ENCODE measurements at places on chromosomes 2 and 18.

DNA sequence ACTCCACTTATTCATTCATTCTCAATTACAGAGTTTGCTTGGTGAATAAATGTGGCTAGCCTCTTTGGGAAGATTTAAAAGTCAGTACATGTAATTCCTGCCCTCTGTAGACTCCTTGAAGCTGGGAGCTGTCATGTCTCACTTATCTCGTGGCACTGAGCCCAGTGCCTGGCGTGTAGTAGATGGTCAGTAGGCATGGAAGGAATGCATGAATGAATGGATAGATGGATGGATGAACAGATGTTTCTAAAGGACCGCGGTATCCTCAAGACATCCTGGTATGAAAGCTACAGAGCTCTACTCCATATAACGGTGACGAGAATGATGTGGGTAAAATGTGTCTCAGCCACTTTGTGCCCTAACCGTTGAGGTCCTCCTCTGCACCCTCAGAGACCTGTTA is 83.0 kb downstream of the MARCO start:
- DNase-seq = no peak

DNA sequence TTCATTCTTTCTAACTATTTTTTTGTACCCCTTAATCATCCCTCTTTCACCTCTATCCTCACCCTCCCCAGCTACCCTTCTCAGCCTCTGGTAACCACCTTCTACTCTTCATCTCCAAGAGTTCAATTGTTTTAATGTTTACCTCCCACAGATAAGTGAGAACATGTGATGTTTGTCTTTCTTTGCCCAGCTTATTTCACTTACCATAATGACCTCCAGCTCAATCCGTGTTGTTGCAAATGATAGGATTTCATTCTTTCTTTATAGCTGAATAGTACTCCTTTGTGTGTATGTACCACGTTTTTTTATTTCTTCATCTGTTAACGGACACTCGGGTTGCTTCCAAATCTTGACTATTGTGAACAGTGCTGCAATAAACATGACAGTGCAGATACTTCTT is 22.1 kb upstream of the TMEM37 start:
- no peak for DNase-seq

DNA sequence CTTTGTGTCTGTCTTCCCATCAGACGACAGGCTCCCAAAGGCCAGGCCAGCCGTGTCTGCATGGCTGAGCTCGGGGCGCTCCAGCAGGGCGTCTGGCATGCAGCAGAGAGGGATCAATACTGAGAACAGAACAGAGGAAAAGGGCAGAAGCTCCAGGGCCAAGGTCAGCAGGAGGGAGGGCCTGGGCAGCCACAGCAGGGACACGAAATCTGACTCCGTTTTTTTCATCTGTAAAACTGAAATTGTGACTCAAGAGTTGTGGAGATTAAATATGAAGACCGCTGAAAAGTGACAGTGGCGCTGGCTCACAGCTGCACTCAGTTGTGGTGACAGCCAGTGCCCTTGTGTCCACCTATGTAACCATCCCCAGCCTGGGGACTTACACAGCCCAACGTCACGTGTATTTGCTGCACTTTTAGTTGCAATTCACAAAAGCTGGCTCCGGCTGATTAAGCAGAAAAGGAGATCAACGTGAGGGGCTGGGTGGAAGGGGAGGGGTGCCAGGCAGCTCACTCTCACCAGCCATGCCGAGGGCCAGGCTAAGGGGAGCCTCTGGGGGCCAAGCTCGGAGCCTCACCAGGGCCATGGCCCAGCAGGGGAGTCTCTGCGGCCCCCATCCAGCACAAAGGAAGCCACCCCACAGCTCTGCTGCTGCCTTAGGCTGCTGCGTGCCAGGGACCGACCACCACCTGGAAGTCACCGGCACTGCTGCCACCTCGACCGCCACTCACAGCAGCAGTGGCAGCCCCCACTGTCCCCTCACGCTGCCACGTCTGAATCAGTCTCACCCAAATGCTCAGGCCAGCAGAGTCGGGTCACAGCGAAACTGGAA is 74.7 kb downstream of the EIPR1 start:
- no peak for DNase-seq

DNA sequence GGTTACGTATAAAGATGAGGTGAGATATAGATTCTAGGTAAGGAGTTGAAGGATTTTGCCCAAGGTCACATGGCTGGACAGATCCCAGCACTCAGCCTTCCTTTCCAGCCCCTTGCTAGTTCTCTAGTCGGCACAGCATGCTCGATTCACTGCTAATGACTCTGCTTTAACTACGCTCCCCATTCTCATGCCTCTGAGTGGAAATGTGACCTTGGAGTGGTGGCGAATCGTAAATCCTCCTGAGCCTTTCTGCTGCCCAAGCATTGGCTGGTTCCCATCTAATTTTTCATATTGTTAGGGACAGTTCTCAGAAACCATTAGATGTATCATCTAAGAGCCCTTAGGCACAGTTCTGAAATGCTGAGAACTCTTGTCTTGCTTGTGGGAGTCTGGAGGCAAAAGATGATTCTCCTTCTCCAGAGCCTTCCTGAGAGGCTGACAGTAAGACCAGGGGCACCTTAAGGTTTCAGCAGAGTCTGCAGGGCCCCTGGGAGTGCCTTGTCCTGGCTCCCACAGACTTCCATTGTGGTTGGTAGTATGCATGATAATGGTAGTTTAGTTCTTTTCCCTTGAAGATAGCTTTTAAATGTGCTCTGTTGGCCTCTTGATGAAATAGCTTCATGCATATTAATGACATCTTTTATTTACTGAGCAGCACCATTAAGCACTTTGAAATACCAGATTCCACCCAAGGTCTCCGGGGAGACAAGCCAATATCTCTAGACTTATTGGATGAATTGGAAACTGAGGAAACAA is 377.8 kb upstream of the SLC14A2 start:
- DNase-seq = no peak

DNA sequence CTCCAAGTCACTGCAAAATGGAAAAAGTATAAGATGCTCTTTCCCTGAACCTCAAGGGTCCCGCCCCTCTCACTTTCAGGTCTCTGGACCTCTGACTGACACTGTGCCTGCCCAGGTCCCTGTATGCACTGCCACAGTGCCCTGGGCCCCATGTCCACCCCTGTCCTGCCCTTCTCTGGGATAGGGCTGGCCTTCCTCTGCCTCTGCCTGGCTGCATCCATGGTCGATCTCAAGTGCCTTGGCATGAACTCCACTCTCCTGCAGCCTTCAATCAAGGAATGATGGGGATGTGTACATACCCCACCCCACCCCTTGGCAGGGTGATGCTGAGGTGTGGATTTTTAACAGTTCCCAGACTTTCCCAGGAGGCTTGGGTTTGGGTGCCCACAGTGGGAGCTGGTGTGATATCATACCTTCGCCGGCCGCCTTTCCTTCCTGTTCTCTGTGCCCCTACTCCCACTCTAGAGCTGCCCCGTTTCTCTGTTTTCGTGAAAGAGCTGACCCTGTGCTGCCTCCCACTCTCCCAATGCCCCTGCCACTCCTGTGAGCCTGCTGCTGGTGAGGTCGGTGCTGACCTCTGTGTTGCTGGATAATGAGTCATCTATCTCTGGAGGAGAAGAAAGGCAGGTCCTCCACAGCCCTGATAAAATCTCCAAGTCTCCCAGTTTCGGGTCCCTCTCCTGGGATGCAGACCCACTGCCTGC is 18.9 kb downstream of the PTPN18 start:
- no peak for DNase-seq

DNA sequence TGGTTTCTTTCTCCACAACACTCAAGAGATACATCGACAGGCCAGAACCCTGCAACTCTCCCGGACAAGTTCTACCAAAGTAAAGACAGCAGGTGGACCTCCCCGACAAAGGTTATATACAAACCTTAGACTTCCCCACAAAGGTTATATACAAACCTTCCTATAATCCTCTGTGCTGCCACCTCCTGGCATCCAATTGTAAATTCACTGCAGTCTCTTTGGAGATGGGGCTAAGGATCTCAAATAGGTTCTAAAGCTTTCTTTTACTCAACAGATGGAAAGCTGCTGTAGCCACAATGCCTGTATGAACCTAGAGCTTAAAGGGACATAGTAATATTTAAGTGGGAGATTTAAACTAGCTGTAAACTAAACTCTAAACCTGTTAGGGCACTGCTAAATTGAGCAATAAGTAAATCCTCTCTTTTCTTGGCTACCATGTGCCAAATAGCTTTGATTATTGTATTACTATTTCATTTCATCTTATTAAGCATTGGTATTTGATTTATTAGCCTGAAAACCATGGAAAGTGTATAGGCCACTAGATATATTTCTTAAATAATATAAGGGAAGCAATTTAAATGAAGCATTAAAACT is 9.8 kb upstream of the MREG start:
- peak; percentile 35 for DNase-seq

- no peak for DNase-seq
These were observed 349.1 kb upstream of the CRIM1 start for GRCh38 chr2:36006444-36006843.

- DNase-seq = no peak
These were observed 43.5 kb downstream of the CENPO start for GRCh38 chr2:24836706-24837105.

- no peak for DNase-seq
These were observed 7.6 kb downstream of the RTTN start for GRCh38 chr18:70197844-70198243.

GRCh38 chr18:56278421-56279003 is 359.9 kb downstream of the TXNL1 start:
- DNase-seq = no peak

GRCh38 chr2:179250848-179251504 is 13.7 kb downstream of the SESTD1 start:
- DNase-seq = no peak

GRCh38 chr2:230798769-230799399 is 65.9 kb upstream of the ITM2C start:
- peak; percentile 57 for DNase-seq

DNA sequence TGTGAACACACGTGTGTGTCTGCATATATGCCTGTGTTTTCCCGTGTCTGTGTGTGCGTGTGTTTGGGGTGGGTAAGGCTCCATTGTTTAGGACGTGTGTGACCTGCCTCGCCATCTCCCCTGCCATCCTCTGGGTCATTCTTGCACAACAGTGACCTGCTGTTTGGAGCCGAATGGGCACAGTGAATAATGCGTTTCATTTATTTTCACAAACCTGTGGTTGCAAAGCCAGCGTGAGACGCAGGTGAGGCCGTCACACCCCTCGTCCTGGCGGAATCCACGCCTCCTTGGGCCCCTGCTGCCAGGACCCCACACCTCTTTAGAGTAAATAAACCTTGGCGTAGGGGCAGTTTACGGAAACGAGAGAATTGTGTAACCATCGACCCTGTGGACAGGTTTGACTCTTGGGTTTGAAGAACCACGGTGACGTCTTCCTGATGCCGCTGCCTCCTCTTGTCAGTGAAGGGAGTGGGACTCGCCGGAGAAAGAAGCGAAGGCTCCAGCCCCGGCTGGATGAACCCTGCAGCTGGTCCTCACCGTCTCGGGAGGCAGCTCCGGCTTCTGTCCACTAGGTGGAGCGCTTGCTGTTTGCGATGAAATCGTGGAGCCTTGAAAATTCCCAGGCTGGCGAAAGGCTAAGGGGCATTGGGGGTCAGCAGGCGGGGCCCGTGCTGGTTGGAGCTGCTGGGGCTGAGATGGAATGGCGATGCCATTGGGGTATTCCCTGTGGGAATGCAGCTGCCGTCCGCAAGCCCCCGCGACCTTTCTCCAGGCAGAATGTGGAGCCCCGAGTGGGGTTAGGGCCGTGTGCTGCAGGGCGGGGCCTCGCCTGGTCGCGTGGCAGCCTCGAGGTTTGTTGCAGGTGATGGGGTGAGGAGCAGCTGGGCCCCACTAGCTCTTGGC is 81.1 kb downstream of the RTP5 start:
- DNase-seq = peak; percentile 35

- no peak for DNase-seq
These were observed 78.8 kb downstream of the FHOD3 start for GRCh38 chr18:36376361-36376760.

GRCh38 chr2:219220652-219221402 is 2.1 kb upstream of the ABCB6 start:
- DNase-seq = no peak

DNA sequence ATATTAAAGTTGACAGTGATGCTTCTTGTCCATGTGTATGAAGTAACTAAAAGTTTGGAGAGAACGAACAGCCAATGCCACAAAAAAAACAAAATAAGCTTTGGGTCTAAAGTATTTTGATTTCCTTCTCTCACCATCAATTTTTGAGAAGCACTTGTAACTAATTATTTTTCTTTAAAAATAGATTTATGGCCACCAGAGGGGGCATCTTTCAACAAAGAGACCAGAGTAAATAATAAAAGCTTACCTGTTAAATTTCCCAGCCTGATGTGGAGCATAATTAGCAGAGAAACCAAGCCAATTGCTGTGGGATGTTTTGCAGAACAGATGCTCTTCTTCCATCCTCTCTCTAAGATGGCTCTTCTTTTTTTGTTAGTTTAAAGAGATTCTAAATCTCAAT is 29.0 kb downstream of the LINC00305 start:
- DNase-seq = no peak

DNA sequence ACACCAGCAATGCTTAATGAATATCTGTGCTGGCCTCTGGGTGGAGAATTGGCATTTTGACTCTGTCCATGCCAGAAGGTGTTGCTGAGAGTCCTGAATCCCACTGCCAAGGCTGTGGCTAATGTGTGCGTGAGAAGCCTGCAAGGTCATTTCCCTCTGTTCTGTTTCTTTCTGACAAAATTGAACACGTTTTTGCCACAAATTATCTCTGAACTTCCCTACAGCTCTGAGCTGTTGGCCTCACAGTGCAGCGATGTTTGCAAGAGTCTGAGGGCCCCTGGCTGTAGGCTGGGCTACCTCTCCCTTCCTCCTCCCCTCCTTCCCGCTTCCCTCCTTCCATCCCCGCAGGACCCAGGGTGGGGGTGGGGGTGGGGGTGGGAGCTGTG is 154.1 kb upstream of the HS6ST1 start:
- DNase-seq = no peak

- no peak for DNase-seq
These were observed 63.6 kb downstream of the ACKR3 start for GRCh38 chr2:236633219-236633570.

DNA sequence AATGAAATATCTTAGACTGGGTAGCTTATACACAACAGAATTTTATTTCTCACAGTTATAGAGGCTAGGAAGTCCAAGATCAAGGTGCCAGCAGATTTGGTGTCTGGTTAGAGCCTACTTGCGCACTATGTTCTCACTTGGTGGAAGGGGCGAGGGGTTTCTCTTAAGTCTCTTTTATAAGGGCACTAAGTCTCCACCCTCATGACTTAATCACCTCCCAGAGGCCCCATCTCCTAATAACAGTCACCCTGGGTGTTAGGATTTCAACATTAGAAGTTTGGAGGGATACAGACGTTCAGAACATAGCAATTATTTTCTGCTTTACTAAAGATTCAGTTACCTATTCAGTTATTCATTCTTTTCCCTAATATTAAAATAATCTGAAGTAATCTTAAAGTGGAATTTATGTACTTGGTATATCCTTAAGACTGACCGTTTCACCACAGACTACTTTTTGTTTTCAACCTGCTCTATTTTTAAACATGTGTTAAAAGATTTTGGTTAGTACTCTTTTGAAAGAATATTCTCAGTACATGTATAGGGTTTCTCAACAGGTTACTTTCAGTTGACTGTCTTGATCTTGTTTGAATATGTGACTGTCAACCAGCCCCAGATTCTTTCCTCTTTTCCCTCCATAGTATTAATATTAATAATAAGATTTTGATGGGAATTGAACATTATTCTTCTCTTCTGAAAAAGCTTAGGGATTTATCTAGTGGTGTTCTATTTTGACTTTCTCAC is 130.0 kb downstream of the TAF4B start:
- DNase-seq = no peak
